ENCODE measurements at places on chromosomes 3 and 15. TPM values are rescaled to one million over a fixed set of nuclear protein-coding genes. Genes with fewer than 3 reads are reported as not detected.

DNA sequence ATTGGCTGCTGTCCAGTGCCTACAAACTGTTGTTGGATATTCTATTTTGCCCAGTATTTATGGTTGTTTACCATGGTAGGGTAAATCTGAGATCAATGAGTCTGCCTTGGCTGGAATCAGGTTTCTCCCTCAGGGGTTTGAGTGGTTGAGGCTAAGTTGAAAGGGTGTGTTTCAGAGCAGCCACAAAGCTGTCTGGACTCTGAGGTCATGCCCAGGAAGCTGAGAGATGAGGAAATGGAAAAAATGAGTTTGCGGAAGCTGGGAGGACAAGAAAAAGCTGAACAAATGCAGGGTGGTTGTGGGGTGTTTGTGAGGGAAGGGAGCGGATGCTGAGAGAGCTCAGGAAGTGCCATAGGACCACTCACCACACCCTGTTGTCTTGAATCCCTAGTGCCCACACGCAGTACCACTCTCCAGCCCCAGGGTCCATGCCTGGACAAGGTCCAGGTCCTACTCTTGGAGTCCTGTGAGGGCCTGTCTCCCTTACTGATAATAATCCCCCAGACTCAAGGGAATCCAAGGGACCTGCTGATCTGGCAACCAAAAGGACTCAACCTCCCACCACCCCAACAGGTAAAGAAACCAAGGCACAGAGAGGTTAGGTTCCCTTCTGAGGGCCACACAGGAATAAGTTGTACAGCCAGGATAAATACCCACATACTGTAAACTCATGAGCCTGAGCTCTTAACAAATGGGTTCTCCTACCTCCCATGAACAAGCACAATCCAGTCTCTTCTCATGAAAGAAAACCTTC lies 81.6 kb downstream of the PPCDC start:
- peak; percentile 82 for DNase-seq

The CLCN2 gene
- total RNA-seq, result 8.8 TPM

GRCh38 chr15:66595931-66596545 lies 30.2 kb upstream of the LCTL start:
- no peak for DNase-seq

DNA sequence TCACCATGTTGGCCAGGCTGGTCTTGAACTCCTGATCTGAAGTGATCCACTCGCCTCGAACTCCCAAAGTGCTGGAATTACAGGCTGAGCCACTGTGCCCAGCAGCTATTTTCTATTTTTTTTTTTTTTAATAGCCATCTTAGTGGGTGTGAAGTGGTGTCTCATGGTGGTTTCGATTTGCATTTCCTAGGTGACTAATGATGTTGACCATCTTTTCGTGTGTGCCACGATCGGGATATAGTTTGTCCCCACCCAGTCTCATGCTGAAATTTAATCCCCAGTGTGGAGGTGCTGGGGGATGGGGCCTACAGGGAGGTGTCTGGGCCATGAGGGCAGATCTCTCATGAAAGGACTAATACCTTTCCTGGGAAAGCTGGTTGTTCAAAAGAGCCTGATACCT lies 41.8 kb upstream of the MUC13 start:
- no peak for DNase-seq

DNA sequence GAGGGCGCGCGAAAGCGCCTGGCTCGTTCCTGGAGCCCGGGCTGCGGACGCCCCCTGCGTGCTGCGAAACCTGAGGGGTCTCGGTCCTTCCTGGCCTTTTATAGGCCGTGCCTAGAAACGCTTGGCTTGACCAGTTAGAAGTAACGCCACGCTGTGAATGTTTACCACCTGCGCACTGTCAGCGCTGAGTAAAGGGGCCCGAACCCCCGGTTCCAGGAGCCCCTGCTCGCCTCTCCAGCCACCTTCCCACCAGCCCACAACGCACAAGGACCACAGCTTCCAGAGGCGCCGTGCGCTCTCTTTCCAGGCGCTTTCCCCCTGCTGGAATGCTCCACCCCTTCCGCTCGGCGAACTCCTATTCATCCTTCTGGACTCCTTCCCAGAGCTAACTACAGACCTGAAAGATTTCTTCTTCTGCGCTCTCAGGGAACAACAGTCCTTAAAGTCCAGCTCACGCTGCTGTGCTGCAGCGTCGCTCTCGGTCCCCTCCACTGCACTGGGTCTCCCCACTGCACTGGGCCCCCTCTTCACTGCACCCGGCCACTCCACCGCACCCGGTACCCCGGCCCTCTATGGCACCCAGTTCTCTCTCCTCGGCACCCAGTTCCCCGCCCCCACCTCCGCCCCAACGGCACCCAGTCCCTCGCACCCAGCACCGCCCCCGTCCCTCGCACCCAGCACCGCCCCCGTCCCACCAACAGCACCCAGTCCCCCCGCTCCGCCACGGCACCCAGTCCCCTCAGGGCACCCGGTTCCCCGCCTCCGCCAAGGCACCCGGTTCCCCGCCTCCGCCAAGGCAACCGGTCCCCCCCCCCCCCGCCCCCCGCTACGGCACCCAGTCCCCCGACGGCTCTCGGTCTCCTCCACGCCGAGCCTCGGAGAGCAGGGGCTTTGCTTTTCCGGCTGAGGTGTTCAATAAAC lies 69.8 kb downstream of the SQOR start:
- no peak for DNase-seq

DNA sequence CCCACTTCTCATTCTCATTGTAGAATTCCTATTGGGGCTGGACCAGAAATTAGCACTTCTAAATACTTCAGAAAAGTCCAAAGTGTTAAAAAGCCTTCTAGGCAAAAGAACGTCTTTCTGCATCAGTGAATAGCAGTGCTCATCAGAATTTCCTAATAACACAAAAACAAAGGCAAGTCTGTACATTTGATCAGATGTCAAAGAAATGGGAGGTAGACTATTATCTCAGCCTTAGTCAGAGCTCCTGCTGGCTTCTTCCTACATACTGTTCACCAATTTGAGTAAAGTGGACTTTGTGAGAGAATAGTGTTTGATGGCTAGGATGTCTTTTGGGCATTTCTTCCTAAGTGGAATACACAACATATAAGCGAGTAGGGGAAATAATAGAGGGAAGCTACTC lies 48.7 kb downstream of the FOXB1 start:
- no peak for DNase-seq

GRCh38 chr3:79729096-79729495 lies 38.7 kb downstream of the ROBO1 start:
- no peak for DNase-seq

- no peak for DNase-seq
Measured at GRCh38 chr3:53229171-53229570, 26.7 kb downstream of the TKT start.

DNA sequence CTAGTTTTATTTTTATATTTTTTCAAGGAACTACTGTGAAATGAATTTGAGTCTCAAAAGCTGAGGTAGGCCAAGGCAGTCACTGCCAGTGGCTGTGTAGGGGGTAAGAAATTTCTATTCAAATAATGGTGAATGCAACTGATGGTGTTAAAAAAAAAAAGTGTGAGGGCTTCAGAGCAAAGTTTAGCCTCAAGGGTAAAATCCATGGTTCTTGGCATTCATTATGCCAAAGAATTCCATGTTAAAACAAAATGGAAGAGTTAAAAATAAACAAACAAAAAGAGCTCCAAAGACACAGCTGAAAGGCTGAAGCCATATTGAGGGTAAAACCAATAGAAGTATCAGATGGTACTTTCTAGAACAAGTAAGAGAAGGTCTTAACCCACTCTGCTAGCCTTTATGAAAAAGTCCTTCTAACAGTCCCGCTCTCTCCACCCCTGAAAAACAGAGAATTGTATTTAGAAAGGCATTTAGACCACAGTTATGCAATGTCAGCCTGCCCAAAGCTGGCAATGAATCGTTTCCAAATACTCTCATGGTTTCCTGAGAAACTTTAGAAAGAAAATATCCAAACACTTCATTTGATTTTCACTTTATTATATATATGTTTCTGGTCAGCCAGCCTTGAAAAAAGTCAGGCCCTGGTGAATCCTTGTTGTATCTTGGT lies 158.4 kb upstream of the GMNC start:
- DNase-seq, result no peak

The TMC3 gene
- not detected for total RNA-seq

DNA sequence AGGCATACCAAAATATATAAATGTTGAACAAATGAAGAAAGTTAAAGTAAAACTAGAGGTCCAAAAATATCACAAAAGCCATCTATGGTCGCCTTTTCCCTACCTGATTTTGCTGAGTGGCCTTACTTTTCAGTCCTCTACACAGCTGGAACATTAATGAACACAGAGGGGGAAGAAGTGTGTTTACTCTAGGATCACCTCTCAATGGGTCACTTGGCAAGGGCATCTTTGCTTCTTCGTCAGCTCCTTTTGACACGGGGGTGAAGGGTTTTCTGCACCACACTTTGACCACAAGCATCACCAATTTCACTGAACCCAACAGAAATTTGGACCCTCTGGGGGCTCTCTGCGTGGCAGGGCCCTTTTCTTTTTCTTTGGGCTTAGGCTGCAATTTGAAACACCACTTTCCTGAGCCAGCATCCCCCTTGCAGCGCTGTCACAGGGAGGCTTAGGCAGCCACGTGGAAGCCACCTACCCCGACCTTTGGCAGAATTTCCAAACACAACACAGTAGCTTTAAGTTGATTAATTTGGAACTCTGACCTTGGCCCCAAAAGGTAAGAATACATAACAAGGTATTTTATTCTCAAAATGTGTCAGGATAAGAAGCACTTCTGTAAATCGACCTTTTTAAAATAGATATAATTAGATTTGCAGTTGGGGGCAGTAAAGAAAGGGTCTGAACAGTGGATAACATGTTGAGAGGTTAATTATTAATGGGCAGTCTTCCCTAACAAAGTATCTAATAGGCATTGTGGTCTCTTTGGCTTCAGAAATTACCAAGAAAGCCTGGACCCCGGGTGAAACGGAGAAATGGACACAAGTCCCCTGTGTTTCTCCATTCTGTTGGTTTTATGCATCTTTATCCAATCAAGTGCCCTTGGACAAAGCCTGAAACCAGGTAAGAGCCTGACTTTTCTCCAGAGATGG lies at the start of gene LIPC:
Gene LIPC, plus strand, starts transcription at position 771 of the 929 bp plus-strand sequence. Its CDS starts 42 bp downstream, at position 813.
- DNase-seq, result no peak

DNA sequence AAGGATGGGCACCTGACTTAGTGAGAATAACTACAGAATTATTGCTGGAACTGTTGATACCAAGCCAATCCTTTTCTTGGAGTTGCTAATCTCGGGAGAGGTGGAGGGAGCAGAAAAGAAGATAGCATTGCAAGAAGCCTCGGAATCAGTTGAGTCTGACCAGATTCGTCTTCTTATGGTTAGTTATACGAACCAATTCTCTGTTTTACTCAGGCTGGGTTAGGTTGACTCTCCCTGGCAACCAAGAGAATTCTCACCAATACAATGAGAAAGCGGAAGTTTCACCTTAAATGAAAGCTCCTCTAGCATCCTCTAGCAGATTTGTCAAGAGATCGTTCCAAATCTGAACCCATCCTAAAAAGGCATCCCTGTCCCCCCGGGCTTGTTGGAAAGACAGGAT lies 43.5 kb upstream of the UBE2E1 start:
- DNase-seq, result no peak

DNA sequence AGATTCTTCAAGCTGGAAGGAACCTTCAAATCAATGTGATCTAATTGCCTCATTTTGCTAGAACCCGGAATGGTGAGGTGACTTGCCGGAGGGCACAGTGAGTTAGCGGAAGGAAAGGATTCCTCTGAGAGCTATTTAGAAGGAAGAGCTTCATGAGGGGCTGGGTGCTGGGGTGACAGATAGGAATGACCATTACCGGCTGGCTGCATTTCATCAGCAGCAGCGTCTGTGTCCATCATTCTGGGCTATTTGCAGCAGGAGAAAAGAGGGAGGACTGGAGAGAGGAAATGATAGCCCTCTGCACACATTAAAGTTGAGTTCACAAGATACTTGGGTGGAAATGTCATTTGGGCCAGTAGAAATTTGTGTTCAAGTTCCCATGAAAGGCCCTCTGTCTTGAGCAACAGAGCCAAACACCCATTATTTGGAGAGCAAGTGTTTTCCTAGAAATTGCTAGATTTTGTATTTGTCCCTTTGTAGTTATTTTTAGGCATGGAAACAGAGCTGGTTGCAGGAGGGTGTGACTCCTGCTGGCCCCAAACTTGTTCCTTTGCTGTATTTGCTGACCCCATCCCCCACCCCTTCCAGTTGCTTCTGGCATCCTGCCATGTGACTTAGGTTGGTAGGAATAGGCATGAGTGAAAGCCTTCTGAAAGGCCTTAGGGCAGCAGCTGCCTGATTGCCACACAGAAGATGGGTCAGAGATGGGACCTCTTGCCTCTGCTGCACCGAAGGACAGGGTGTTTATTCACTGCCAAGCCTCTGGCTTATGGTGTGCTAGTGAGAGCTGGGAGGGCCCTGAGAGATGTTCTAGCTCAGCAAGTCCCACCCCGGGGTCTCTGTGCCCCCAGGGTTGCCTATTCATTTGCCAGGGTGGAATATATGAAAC lies 87.5 kb upstream of the PLXNA1 start:
- no peak for DNase-seq

- DNase-seq, result no peak
Measured at GRCh38 chr3:10497439-10497838, 7.9 kb downstream of the ATP2B2 start.

The PKM gene
- 2,886 TPM for total RNA-seq

Data from A172 (cell line).